Dermis microvascular lymphatic vessel endothelial cell (primary cell): ENCODE measurements at places on chromosomes 3 and 15. TPM values are rescaled to one million over a fixed set of nuclear protein-coding genes. Genes with fewer than 3 reads are reported as not detected.

GRCh38 chr3:151377768-151378385, 6.7 kb downstream of the P2RY12 start:
- DNase-seq: no peak

COX5A gene
- 57.8 and 82.1 TPM in 2 replicates for total RNA-seq

DNA sequence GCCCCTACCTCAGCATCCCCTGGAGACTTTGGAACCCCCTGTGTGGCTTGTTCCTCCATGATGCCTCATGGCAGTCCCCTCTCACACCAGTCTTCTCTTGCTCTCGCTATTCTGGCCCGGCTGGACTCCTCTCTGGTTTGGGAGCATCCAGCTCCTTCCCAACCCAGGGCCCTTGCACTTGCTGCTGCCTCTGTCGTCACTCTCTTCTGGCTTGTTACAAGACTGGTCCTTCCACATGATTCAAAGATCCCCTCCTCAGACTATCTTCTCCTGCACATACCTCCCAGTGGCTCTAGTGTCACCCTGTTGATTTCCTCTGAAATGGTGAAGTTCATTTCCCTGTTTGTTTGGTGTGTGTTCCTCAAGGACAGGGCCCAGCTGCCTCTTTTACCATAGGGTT, 6.5 kb upstream of the GNAI2 start:
- no peak for DNase-seq

DNA sequence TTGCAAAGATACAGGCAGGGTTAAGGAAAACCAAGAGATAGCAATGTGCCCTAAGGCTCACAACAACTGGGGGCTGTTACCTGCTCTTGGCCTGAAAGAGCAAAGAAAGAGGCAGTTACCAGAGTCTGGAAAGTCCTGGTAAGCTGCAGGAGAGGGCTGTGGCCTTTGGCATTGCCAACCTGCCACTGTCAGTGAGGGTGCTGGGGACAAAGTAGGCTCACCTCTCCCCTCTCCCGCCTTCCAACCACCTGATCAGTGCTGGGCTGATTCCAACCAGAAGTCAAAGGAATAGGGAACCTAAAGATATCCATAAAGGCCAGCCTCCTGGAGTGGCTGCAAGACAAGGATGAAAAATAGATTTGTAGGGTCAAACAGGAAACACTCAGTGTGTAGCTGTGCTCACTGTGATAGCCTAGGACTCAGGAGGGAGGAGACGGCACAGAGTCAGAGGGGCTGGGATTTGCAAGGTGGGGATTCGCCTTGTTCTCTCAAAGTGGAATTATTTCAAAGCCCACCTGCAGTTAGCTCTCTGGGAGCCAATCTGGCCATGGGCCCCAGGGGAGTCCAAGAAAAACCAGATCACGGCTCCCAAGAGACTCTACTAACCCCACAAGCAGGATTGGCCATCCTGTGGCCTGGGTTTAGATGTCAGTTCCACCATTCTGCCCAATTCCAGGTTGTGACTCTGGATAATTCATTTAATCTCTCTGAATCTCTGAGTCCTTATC, 204.0 kb upstream of the BCL6 start:
- no peak for DNase-seq

- DNase-seq: no peak
Observed at GRCh38 chr15:29457729-29458128, 188.1 kb upstream of the NSMCE3 start.

GRCh38 chr15:29695489-29696167, 126.6 kb downstream of the TJP1 start:
- DNase-seq: no peak

DNA sequence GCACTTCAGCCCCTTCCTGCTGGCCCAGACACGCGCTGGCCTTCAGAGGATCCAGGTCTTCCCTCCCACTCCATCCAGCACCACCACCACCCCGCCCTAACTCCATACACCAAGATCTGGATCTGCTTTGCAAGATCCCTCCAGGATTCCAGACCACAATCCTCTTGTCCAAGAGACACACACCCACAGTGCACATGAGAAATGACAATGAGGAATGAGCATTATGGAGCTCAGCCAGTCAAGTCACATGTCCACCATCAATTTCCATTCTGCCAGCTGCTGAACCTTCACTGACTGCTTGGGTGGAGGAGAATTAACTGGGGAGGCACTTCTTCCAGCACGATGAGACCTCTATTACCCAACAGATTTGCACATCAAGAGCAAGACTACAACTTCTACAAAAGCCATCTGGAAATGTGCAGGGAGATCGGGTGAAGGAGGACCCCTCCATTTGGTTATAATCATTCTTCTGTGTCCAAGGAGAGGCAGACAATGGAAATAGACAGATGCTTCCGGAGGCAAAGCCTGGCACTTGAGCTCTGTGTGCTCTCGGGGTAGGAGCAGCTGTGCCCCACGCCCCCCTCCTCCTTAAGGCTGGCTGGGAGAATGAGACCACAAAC, 12.3 kb upstream of the SPATA12 start:
- peak; percentile 25 for DNase-seq

DNA sequence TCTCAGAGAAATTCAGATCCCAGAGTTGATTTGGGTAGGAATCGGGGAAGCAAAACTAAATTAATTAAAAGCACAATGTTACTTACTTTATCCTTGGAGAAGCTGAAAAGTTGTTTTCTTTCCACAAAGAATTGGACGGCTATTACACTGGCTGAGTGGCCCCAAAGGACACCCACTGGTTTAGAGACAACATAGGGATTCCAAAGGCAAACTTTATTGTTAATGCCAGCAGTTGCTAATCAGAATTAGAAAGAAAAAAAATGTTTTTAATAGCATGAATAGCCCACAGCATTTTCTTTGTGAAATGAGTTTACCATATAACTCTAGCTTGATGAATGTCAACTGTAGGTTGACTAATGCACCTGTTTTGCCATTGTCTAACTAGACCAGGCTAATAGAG, 51.7 kb downstream of the WDR49 start:
- DNase-seq: no peak

DNA sequence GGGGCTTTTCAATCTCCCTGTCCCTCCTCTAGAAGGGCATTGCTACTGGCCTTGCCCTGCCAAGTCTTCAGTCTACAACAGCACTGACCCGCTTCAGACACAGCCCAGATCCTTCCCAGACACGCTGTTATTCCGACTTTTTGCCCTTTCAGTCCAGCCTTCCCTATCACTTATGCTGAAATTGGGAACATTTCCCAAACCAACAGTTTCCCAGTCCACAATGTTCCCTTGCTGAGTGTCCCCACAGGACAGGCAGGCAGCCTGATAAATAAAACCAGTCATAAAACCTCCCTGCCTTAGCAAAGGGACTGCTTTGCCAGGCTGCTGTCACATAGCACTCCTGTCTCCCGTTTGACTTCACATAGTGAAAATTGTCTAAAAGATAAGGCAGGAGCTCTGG, 43.5 kb downstream of the GOLGA6L2 start:
- no peak for DNase-seq

DNA sequence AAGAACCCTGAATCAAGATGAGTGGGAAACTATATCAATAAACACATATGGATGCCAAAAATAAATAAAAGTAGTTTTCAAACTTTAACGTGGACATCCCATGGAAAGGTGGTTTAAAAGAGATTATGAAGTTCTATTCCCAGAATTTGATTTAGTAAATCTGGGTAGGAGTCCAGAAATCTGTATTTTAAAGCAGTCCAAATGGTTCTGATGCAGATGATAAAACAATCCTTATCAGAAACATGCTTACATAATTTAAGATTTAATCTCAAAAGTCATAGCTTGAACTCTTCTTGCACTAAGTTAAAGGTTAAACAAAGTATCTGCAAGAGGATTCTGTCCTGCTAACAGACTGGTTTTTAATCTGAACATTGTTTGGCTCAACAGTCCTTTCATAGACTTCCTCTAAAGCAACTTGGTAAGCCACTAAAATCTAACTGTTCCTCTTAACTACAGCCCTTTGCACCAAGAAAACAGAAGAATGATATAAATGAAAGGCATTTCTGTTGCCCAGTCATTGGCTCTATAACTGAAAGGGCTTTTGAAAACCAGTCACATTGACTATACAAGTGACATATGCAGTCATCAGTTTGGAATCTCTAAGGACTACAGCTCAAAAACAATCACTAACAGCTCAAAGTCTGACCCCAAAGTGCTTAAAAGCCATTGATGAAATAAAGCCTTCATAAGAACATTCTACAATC, 23.4 kb upstream of the MAP4 start:
- DNase-seq: peak; percentile 74

DNA sequence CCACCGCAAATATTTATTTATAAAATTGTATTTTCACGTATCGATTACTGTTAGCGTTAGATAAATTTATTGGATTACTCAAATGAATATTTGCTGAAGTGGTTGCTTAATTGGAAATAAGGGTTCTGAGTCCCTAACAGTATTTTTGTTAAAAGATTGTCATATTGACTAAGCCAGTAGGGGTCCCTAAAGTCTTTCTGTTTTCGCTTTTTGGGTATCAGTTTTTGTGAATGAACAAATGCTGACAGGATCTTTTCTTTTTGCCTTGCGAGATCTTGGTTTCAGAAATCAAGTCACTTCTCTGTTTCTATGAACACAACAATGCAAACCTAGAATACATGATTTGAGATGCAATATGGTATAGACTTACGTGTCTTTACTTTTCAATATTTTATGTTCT, 7.1 kb downstream of the RAD51 start:
- DNase-seq: peak; percentile 52

- peak; percentile 80 for DNase-seq
Observed at GRCh38 chr15:67120839-67121643, 55.6 kb downstream of the SMAD3 start.

DNA sequence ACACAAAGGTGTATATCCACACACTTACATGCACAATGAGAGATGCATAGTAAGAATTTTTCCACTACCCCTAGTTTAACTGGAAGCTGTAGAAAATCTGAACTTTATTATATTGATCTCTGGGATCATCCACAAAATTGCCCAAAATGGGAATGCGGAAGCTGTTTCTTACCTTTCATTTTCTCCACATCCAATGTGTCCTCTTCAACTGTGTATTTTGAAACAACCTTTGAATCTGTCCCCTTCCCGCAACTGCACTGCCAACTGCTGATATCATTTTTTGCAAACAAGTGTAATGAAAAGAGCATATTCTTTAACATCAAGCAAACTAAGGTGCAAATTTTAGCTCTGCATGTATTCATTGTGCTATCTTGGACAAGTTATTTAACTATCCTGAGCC, 427.6 kb upstream of the TPRG1 start:
- DNase-seq: no peak

DNA sequence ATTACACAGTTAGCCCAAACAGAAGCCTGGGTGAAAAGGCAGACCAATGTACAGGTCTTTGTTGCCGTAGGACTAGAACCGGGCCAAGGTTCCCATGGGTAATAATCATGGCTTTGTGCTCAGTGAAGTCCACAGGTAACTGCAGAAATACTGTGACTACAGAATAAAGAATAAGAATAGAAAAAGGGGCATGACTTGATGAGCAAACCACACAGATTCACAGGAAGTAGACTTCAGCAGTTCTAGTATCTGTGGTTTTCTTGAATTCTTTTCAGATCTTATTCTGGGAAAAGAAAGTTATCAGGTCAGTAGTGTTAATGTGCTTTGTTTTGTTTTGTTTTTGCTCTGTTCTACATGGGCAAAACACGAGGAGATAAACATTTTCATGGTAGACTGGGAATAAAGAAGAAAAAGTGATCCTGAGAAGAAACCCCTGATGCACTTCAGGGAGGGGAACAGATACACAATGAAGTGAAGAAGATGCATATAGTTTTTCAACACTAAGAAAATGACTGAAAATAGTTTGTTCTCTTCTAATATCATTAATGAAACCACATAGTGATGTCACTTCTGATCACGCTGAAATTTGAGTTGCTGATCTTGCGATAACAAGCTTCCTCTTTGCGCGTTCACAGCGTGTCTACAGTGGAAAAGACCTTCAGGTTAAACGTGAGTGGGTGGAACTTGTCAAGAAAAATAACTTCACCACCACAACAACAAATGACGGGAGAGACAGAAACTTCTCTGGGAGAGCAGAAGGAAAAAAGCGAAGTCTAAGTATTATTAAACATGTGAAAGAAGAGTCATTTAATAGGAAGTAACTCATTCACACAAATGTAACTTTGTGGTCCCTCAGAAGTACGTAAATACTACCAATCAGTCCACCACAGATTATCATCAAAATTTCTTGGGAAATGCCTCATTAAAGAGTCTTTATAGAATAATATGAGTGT, 315.8 kb upstream of the SATB1 start:
- DNase-seq: no peak

GRCh38 chr15:73892446-73893226, 19.3 kb downstream of the TBC1D21 start:
- no peak for DNase-seq

DNA sequence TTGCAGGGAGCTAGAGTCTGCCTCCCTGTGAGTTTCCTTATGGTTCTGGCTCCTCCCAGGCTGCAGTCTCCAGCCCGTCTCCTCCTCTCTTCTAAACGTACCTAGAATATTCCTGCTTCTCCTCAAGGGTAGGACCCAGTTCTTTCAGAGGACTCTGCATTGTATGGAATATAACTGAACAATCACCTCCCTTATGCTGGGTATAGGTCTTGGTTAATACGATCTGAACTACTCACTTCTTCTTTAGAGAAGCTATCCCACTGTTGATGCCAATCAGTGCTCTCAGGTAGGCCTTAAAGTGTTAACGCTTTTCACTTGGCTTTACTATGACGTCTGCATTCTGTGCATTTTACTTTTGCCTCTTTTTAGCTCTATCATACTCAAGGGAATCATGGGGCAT, 98.5 kb downstream of the WNT7A start:
- no peak for DNase-seq

- peak; percentile 57 for DNase-seq
Observed at GRCh38 chr3:39808467-39809180, 785 bp upstream of the MYRIP start.

FAM43A gene
- total RNA-seq: 80.7 and 186 TPM in 2 replicates

- DNase-seq: no peak
Observed at GRCh38 chr3:124510290-124510689, 220.0 kb upstream of the UMPS start.

DNA sequence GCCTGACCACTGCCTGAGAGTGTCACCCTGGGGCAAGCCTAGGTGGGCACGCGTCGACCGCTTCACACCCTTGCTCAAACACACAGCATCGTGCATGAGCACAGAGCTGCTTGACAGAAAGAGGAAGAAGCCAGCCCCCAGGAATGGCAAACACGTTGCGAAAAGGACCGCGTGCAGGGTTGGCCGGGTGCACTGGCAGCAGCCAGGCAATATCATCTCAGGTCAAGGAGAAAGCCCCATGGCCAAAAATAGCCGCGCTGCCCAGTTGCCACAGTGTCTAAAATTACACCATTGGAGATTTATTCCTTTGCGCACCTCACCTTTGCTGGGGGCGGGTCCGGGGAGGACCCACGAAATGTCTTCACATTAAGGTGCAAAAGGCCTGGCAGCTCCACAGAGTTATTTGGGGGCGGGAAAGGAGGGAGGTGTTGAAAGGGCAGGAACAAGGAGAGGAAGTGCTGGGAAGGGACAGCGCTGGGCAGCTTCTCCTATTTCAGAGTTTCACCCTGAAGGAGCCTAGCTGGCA, 44.7 kb upstream of the NR2F2 start:
- no peak for DNase-seq

DNA sequence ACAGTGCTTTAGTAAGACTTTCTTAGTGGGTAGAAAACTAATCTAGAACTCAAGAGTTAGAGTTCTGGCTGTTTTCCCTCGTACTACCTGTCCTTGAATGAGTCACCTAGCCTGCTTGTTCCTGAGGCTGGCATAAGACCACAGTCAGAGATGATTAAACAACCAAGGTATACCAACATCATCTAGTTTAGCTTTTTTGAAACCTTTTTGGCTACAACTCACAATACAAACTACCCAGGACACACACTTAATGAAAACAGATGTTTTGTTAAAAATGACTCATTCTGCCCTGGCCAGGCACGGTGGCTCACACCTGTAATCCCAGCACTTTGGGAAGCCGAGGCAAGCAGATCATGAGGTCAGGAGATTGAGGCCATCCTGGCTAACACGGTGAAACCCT, 4.6 kb downstream of the MCCC1 start:
- DNase-seq: no peak
